H7 (cell line): ENCODE measurements at places on chromosomes 12 and 14.

GRCh38 chr12:107165581-107165980 lies 72.2 kb upstream of the CRY1 start:
- DNase-seq, result no peak

- no peak for DNase-seq
Observed at GRCh38 chr14:61178226-61179060, 102.7 kb downstream of the TMEM30B start.

DNA sequence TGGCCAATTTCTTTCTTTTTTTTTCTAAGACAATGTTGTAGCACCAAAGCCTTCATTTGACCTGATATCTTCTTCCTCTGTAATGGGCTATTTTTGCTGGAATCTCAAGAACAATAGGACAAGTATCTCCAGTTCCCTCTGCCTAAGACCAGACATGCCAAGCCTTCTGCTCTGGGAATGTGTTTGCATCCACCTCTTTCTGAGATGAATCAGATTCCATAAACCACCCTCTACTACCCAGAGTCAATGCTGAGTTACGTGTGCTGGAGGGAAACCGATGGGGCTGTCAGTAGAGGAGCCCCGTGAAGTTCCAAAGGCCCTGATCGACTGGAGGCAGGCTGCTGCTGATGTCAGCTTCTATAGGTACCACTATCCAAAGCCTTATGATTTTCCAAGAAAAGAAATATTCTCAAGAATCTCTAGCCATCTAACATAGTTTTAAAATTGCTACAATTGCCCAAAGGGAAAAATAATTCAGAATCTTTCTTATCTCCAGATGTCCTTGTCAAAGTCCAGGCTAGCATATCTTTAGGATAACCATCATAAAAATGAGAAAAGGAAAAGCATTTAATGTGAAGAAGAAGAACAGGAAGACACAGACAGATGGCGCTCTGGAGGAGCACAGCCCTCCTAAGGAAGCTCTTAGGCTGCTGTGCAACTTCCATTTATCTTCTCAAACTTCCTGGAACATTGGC lies 101.9 kb downstream of the SLC8A3 start:
- no peak for DNase-seq

DNA sequence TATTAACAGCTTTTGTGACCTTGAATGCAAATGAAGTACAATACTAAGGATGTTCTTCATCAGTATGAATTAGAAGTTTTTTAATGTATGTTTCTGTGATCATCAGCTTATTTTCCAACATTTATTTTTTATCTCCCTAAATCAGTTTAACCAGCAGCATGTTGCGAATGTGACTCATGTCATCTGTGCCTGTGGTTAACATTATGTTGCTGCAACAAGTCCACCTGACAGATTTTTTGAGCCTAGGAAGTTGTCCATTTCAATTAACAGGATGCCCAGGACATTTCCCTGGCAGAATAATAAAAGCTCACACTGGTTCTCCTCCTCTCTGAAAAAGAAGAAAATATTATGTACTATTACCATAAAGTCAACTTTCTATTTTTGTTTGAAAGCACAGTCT lies 155.5 kb downstream of the SYT1 start:
- no peak for DNase-seq

DNA sequence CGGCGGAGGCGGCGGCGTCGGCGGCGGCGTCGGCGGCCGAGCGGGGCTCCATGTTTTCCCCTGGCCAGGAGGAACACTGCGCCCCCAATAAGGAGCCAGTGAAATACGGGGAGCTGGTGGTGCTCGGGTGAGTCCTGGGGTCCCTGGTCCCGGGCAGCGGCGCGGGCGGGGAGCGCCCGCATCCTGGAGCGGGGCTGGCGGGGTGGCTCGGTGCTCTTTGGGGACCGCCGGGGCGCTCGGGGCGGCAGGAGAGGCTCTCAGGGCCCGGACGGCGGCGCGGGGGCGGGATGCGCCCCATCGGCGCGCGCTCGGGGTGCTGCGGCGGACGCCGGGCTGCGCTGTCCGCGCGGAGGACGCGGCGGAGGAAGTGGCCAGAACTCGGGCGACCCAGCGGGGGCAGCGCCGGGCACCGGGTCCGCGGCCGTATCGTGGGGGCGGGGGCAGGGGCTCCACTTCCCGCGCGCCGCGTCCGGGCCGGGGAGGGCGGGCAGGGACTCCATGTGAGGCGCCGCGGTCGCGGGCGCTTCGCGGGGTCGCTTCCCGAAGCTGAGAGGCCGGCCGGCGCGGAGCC lies 485 bp downstream of the PELI2 start:
- peak; percentile 67 for DNase-seq

DNA sequence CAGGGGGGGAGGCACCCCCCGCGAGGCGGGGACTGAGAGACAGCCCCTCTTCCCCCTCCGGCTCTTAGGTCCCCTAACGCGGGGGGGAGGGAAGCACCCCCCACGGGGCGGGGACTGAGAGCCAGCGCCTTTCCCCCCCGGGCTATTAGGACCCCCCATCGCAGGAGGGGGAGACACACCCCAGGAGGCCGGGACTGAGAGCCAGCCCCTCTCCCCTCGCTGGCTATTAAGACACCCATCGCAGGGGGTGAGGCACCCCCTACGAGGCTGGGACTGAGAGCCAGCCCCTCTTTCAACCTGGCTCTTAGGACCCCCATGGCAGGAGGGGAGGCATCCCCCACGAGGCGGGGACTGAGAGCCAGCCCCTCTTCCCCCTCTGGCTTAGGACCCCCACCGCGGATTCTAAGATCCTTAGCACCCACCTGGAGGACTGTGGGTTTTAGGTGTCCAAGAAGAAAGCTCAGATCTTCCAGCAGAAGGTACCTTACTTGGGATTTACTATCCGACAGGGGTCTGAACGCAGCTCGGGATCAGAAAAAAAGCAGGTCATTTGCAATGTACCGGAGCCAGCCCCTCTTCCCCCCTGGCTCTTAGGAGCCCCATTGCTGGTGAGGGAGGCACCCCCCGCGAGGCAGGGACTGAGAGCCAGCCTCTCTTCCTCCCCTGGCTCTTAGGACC lies 197.8 kb upstream of the PZP start:
- DNase-seq, result peak; percentile 53

GRCh38 chr14:68225321-68225720 lies 405.7 kb downstream of the RAD51B start:
- DNase-seq, result no peak

- no peak for DNase-seq
Observed at GRCh38 chr12:82089369-82090121, 268.6 kb downstream of the CCDC59 start.

- DNase-seq, result no peak
Observed at GRCh38 chr14:96316087-96316486, 47.1 kb downstream of the ATG2B start.

GRCh38 chr14:98599082-98599481 lies 672.9 kb downstream of the BCL11B start:
- no peak for DNase-seq

DNA sequence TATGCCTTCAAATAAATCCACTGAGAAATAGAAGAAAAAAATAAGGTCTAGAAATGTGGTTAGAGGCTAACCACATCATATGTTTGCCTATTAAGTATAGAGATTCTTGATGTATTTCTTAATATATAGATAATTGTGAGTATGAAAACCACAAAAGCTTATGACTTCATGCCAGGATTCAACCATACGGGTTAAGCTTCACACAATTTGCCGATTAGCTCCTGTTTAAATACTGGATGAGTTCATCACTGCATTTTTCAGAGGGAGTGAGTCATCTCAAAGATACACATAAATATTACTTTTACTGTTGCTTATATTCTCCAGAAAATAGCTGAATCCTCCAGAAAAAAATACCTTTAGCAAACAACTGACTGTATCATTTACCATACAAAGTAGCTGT lies 79.6 kb downstream of the RPL10L start:
- DNase-seq, result no peak

GRCh38 chr14:58216544-58216943 lies 16.6 kb downstream of the ACTR10 start:
- no peak for DNase-seq

GRCh38 chr12:115998119-115998633 lies 279.3 kb downstream of the MED13L start:
- peak; percentile 51 for DNase-seq

DNA sequence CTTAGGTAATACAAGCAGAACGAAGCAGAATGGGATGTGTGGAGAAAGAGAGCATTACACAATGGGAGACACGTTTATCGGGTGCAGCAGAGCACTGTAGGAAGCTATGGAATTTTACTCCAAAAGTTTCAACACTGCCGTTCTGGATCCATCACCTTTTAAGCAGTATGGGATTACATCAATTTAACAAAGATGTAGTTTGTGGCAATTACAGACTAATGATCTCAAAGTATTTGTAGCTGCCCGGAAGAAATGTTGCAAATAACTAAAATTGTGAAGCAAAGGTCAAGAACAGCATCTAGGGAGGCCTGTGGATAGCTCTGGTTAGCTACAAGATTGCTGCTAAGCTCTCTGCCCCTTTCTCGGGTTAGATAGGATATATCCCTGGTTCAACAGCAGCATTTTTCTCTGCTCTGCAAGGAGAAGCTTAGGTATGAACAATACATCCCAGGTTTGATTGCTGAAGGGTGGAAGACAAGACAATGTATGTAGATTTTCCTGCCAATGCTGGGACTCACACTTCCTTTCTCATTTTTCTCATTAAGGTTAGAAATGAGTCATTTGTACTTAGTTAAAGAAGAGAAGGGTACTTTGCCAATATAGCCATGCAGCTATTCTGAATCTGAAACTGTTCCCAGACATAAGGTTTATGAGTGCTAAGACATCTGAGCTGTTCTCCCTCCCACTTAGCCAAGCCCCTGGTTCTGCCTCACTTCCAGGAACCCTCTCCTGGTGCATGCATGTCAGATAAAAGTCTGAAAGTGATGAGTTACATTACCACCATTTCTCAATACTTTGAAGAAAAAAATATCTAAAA lies 75.0 kb upstream of the HIF1A start:
- no peak for DNase-seq

GRCh38 chr12:124039276-124039675 lies 66.3 kb downstream of the ZNF664 start:
- DNase-seq, result no peak

- no peak for DNase-seq
Observed at GRCh38 chr12:111730420-111730819, 36.3 kb upstream of the ALDH2 start.

GRCh38 chr12:54411391-54412241 lies 7.5 kb downstream of the ITGA5 start:
- peak; percentile 94 for DNase-seq

DNA sequence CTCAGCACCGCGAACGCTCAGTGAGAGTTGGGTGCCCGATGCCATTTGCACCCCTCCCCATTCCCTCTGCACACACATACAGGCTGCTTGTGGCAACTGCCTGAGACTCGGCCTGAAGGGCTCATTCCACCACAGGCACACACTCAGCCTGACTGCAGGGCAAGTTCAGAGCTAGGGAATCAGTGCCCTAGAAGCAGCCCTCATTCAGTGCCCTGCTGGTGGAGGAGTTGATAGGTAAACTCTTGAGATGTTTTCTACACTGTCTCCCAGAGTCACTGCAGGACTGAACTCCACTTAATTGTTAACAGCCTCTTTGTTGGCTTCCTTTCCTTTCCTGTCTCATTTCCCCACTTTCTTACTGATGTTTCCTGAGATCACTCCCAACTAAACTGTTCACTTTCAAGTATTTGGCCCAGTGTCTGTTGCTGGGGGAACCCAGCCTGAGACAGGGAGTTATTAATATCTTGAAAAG lies 16.9 kb downstream of the PPP1R36 start:
- DNase-seq, result no peak

DNA sequence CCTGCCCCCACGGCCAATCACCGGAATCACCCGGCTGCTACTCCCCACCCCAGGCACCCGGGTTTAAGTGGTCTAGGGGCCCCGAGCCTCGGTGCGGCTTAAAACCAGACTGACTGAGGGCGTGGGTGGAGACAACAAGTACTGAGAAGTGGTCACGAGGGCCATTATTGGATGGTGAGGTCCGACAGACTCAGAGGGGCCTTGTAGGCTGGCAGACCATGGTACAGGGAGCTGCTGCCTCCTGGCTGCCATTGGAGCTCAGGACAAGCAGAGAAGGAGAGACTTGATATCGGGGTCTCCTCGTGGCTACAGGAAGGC lies 54.1 kb downstream of the FBRSL1 start:
- DNase-seq, result no peak

GRCh38 chr14:61154641-61155040 lies 126.5 kb downstream of the TMEM30B start:
- no peak for DNase-seq

GRCh38 chr12:57724936-57725740 lies 13.4 kb downstream of the AGAP2 start:
- DNase-seq, result no peak

DNA sequence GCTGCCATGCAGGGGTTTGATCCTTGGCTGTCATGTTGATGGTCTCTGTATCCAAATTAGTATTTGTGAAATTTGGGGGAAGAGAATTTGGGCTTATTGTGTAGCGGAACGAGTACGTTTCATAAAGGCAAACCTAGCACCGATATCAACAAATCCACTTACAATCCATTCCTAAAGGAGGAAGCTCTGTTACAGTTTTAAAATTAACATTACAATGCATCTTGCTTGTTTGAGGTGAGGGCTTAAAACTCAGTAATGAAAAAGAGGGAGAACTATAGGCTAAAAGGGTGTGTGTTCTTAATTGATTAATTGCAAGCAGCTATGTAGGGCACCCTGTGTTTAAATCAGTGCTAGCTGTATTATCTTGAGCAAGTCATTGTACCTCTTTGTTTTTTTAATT lies 13.7 kb downstream of the RASSF3 start:
- DNase-seq, result no peak

GRCh38 chr12:49365542-49365941 lies 1.7 kb upstream of the SPATS2 start:
- no peak for DNase-seq

GRCh38 chr12:122659579-122659978 lies 43.6 kb downstream of the HCAR2 start:
- no peak for DNase-seq

GRCh38 chr12:101619858-101620761 lies 25.3 kb downstream of the MYBPC1 start:
- no peak for DNase-seq

DNA sequence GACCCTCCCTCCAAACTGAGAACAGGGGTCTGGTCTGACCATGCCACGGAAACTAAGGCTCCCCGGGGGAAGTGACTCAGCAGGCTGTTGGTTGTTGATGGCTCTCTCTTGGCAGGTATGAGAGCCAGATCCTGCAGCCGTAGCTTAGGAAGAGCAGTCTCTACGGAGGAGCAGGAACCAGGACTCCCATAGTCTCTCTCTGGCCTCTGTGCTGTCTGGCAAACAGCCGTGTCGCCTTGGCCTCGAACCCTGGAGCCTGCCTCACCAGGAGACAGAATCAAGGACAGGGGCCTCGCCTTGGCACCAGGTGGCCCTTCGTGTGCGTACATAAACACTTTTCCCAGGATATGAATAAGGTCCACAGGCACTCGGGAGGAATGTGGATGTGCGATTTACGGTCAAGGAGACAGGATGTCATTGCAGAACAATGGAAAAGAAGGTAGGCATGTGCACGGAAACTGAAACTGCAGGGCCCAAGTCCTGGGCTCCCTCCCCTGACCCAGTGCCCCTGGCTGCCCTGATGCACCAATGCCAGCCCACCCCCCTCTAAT lies 7.9 kb downstream of the VWF start:
- no peak for DNase-seq

DNA sequence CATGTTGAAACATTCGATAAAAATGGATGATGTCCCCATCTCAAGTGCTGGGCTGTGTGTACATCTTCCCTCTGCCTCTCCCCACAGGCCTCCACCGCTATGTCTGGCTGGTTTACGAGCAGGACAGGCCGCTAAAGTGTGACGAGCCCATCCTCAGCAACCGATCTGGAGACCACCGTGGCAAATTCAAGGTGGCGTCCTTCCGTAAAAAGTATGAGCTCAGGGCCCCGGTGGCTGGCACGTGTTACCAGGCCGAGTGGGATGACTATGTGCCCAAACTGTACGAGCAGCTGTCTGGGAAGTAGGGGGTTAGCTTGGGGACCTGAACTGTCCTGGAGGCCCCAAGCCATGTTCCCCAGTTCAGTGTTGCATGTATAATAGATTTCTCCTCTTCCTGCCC lies 8.6 kb downstream of the PEBP1 start:
- no peak for DNase-seq
